ENCODE measurements at places on chromosomes 3 and 15. TPM values are rescaled to one million over a fixed set of nuclear protein-coding genes. Genes with fewer than 3 reads are reported as not detected.

DNA sequence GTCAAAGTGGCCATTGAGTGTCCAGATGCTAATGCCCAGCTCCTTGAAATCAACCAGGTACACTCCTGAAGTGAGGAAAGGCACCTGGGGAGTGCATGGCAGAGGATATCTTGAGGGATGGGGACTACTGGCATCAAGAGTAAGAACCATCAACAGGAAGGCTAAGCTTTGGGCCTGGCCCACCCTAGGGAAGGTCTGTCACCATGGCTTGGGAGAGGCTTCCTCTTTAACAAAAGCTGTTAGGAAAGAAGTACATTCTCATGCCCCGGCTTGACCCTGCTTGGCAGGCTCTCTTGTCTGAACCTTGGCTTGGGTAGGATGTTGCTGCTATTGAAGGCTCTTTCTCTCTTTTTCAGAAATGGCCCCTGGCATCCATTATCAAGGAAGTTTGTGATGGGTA is 43.7 kb upstream of the TUBGCP5 start:
- H3K27ac ChIP-seq = no peak overlapping the region
- no peak for DNase-seq
- no peaks in the 10 kb centered on the region for H3K36me3 ChIP-seq

GRCh38 chr15:75198560-75199356 is 2.9 kb upstream of the C15orf39 start:
- H3K4me1 ChIP-seq = peaks cover 27% of the 10 kb centered on the region
- H3K27me3 ChIP-seq = no peaks in the 10 kb centered on the region
- peaks cover 20% of the 10 kb centered on the region for H3K36me3 ChIP-seq
- DNase-seq = peak; percentile 46
- no peak overlapping the region for H3K4me3 ChIP-seq

DNA sequence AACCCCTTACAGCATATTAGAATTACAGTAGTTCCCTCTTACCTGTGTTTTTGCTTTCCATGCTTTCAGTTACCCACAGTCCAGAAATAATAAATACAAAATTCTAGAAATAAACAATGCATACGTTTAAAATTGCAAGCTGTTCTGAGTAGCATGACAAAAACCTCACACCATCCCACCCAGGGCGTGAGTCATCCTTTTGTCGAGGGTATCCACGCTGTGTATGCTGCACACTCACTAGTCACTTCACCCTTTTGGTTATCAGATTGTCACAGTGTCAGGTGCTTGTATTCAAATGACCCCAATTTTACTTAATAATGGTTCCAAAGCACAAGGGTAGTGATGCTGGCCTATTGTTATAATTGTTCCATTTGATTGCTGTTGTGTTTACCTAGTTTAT is 72.5 kb upstream of the P3H2 start:
- H3K36me3 ChIP-seq = no peaks in the 10 kb centered on the region
- peaks cover 65% of the 10 kb centered on the region for H3K4me1 ChIP-seq
- H3K4me3 ChIP-seq = no peak overlapping the region
- DNase-seq = peak; percentile 69

The GOLGA8M gene
- total RNA-seq = 1.6 TPM

DNA sequence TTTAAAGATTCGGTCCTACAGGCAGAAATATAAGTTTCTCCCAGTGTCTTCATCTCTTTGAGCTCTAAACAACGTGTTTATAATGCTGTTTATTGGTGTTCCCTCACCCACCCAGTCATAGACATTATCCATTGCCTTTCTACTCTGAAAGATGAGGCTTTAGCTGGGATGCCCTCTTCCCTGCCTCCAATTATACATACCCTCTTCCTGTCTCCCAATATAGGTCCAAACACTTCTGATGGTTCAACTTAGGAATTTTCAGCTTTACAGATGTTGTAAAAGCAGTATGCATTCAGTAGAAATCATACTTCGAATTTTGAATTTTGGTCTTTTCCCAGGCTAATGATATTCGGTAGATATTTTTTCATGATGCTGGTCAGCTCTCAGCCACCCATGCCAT is 2.6 kb downstream of the CMTM8 start:
- DNase-seq = no peak
- H3K36me3 ChIP-seq = no peaks in the 10 kb centered on the region
- no peak overlapping the region for H3K4me3 ChIP-seq
- no peak overlapping the region for H3K27ac ChIP-seq

The GP5 gene
- not detected for total RNA-seq
